ENCODE measurements at places on chromosomes 11 and 22.
A peak's percentile ranks its signal among the peaks of the same experiment; 100 is the strongest.

DNA sequence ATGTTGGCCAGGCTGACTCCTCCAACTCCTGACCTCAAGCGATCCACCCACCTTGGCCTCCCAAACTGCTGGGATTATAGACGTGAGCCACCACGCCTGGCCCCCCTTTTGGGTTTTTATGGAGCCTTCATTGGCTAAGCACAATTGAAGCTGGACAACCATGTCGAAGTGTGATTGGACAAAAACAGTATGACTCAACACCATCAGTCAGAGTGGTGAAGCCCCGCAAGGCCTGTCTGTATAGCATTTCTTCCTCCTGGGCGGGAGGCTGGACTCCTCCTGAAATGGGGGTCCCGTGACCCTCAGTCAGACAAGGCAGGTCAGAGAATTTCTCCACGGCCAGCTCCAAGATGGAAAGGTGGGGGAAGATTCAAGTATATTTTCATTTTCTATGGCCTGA, 3.1 kb upstream of the PARVB start:
- H3K4me1 ChIP-seq = peaks cover 57% of the 10 kb centered on the region
- peak overlapping the region; percentile 71 for H3K27ac ChIP-seq
- H3K27me3 ChIP-seq = no peaks in the 10 kb centered on the region
- no peaks in the 10 kb centered on the region for H3K36me3 ChIP-seq
- no peak overlapping the region for H3K4me3 ChIP-seq
- DNase-seq = no peak

DNA sequence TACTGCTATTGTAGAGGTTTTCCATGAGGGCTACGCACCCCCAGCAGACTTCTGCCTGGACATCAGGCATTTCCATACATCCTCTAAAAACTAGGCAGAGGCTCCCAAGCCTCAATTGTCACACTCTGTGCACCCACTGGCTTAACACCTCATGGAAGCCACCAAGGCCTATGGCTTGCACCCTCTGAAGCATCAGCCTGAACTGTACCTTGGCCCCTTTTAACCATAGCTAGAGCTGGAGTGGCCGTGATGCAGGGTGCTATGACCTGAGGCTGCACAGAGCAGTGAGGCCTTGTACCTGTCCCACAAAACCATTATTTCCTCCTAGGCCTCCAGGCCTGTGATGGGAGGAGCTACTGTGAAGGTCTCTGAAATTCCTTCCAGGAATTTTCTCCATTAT, 33.9 kb downstream of the AAMDC start:
- H3K4me3 ChIP-seq = no peak overlapping the region
- no peak overlapping the region for H3K27ac ChIP-seq
- H3K36me3 ChIP-seq = peaks cover 63% of the 10 kb centered on the region
- no peaks in the 10 kb centered on the region for H3K27me3 ChIP-seq
- peaks cover 6% of the 10 kb centered on the region for H3K4me1 ChIP-seq
- no peak for DNase-seq

DNA sequence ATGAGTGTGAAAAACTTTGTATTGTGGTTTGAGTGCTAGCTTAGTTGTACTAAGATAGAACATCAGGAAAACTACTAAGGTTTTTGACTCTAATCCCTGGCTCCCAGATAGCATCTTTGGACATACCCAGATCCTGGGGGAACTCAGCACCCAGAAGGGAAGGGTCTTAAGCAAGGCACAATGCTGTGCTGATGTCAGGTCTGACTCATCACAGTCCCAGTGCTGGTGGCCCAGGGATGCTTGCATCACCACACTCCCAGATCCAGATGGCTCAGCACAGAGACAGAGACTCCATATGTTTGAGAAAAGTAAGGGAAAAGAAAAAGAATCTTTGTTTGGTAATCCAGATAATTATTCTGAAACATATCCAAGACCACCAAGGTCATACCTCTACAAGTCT, 18.3 kb upstream of the OR56A3 start:
- H3K27ac ChIP-seq = no peak overlapping the region
- DNase-seq = no peak
- H3K27me3 ChIP-seq = no peaks in the 10 kb centered on the region
- H3K36me3 ChIP-seq = no peaks in the 10 kb centered on the region
- H3K4me1 ChIP-seq = no peaks in the 10 kb centered on the region
- H3K4me3 ChIP-seq = no peak overlapping the region

- peaks cover 13% of the 10 kb centered on the region for H3K4me1 ChIP-seq
- H3K27me3 ChIP-seq = no peaks in the 10 kb centered on the region
- no peak for DNase-seq
- no peak overlapping the region for H3K4me3 ChIP-seq
- H3K36me3 ChIP-seq = peaks cover 2% of the 10 kb centered on the region
Measured at GRCh38 chr11:44258190-44258489, 51.8 kb downstream of the ALX4 start.

All from left ventricle myocardium inferior (tissue), 1 donor.